Upper lobe of right lung (tissue), 1 donor: ENCODE measurements at places on chromosomes 7 and 10. TPM values are rescaled to one million over a fixed set of nuclear protein-coding genes. Genes with fewer than 3 reads are reported as not detected.

- no peak overlapping the region for H3K27ac ChIP-seq
- DNase-seq, result no peak
- H3K4me3 ChIP-seq, result no peak overlapping the region
- peaks cover 14% of the 10 kb centered on the region for H3K36me3 ChIP-seq
- H3K27me3 ChIP-seq, result no peaks in the 10 kb centered on the region
- H3K4me1 ChIP-seq, result peaks cover 14% of the 10 kb centered on the region
Observed at GRCh38 chr10:13592306-13592705, 5.5 kb downstream of the PRPF18 start.

- H3K27ac ChIP-seq, result no peak overlapping the region
- no peak overlapping the region for H3K4me3 ChIP-seq
- H3K36me3 ChIP-seq, result no peaks in the 10 kb centered on the region
- H3K27me3 ChIP-seq, result no peaks in the 10 kb centered on the region
Observed at GRCh38 chr7:17406738-17407137, 108.3 kb downstream of the AHR start.

DNA sequence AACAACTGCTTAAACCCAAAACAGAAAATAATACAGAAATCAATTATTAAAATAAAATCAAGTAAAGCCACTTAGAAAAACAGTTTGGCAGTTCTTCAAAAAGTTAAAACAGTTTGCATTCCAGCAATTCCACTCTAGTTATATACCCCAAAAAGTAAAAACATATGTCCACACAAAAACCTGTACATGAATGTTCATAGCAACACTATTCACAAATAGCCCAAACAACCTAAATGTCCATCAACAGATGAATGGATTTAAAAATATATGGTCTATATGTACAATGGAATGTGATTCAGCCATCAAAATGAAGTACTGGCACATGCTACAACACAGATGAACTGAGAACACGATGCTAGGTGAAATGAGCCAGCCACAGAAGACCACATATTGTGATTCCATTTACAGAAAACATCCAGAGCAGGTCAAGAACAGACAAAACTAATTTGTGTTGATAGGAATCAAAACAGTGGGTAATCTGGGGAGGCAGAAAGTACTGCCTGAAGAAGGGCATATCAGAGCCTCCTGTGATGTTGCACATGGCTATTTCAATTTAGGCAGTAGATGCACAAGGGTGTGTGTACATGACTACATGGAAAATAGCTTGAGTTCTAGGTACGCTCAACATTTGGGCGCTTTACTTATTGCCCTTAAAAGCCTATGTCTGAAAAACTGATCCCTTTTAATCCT lies 66.3 kb downstream of the CYTH3 start:
- H3K4me3 ChIP-seq, result no peak overlapping the region
- no peaks in the 10 kb centered on the region for H3K27me3 ChIP-seq
- no peaks in the 10 kb centered on the region for H3K4me1 ChIP-seq
- DNase-seq, result no peak
- H3K27ac ChIP-seq, result no peak overlapping the region

GRCh38 chr7:91416155-91416865 lies 152.1 kb downstream of the FZD1 start:
- H3K27ac ChIP-seq, result no peak overlapping the region
- no peak overlapping the region for H3K4me3 ChIP-seq
- H3K36me3 ChIP-seq, result no peaks in the 10 kb centered on the region
- no peaks in the 10 kb centered on the region for H3K27me3 ChIP-seq

DNA sequence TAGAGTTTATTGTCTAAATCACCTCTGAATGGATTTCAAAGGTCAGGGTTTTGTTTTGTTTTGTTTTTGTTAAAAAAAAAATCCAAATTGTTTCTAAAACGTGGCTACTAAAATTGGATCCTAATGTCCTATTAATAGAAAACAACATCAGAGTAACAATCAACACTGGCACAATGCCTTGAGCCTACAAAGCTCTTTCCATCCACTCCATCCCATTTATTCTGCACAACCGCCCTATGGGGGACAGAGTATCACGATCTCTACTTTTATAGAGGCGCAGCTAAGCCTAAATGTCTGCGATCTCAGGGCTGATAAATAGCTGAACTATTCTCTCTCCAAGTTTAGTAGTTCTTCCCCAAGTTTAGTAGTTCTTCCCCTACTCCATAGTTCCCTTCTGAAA lies 78.8 kb downstream of the FGFR2 start:
- no peaks in the 10 kb centered on the region for H3K4me1 ChIP-seq
- no peak for DNase-seq
- peaks cover 6% of the 10 kb centered on the region for H3K36me3 ChIP-seq
- no peak overlapping the region for H3K4me3 ChIP-seq
- H3K27me3 ChIP-seq, result no peaks in the 10 kb centered on the region
- H3K27ac ChIP-seq, result no peak overlapping the region

DNA sequence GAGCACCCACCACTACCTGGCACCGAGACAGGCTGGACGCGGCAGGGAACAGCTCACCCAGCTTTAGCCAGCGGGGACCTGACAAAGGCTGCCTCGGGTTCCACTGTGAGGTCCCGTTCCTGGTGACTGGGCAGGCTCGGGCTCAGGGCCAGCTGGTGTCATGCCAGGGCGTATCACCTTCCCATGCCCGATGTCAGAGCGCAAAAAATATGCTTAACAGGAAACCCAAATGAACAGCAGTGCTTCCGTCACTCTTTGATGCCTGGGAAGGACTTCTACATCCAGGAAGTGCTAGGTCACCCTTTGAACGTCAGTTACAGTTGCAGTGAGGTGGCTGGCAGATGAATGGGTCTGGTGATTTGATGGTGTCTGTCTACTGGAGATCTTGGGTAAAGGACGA lies 106.0 kb downstream of the ADARB2 start:
- no peak overlapping the region for H3K4me3 ChIP-seq
- H3K27ac ChIP-seq, result no peak overlapping the region
- H3K27me3 ChIP-seq, result peaks cover 23% of the 10 kb centered on the region
- DNase-seq, result peak; percentile 55
- no peaks in the 10 kb centered on the region for H3K36me3 ChIP-seq

DNA sequence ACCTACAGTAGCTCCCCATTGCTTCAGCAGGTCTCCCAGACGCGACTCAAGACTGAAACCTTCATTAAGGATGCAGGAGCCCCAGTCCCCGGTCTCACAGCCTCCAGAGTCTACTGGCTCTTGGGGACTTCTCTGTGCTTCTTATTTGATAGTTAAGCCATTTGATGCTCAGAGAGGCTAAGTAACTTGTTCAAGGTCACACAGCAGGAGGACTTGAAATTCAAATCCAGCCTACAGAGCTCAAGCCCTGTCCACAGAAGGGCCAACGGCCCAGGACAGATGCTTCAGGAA lies 21.2 kb upstream of the ZMIZ1 start:
- H3K4me1 ChIP-seq, result peaks cover 32% of the 10 kb centered on the region
- no peak overlapping the region for H3K4me3 ChIP-seq
- H3K27me3 ChIP-seq, result no peaks in the 10 kb centered on the region
- H3K27ac ChIP-seq, result peak overlapping the region; percentile 75

DNA sequence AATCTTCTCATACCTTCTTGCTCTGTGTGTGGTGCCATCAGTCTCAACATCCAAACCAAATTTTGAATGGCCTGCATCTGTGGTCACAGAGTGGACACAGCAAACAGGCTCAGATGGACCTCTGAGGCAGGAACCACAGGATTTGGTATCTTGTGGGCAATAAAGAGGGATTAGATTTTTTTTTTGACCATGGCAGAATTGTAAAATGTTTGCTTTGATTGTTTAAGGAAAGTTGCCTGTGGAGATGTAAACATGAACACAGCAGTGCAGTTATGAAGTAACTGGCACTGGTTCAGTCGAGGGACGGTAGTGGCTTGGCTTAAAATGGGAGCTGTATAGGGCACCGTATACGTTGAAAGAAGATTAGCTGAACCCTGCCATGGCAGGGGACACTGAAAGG lies 464.7 kb downstream of the SH2D4B start:
- H3K4me1 ChIP-seq, result no peaks in the 10 kb centered on the region
- H3K27me3 ChIP-seq, result no peaks in the 10 kb centered on the region
- H3K36me3 ChIP-seq, result no peaks in the 10 kb centered on the region
- H3K27ac ChIP-seq, result no peak overlapping the region

DNA sequence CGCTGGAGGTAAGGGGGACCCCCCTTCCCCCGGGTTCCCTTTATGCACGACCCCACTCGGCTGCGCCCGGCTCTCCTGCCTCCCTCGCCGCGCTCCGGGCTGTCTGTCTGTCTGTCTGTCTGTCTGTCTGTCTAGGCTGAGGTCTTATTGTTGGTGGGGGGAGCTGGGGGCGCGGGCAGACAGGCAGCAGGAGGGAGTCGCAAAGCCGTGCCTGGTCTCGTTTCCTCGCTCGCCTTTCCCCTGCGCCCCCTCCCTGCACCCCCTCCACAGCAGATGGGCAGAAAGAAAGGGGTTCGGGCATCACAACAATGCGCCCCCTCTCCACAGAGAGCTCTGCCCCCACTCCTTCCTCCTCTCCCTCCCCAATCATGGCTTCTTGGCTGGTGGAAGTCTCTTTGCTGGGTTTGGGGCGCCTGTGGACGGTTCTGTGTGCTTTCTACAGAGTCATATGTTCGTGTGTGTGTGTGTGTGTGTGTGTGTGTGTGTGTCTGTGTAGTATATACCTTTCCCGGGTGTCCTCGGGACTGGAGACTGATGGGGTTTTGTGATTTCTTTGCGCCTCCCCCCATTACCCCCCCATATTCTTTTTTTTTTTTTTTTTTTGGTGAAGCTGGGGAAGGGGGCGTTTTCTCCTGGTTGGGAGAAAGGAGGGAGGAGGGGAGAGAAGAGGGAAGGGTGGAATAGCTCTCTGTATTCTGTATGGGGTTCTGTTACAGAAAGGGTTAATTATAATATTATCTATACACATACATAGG lies 1.9 kb downstream of the AUTS2 start:
- H3K36me3 ChIP-seq, result no peaks in the 10 kb centered on the region
- peaks cover 22% of the 10 kb centered on the region for H3K4me1 ChIP-seq
- DNase-seq, result peak; percentile 59
- peak overlapping the region; percentile 70 for H3K4me3 ChIP-seq
- no peaks in the 10 kb centered on the region for H3K27me3 ChIP-seq
- no peak overlapping the region for H3K27ac ChIP-seq

DNA sequence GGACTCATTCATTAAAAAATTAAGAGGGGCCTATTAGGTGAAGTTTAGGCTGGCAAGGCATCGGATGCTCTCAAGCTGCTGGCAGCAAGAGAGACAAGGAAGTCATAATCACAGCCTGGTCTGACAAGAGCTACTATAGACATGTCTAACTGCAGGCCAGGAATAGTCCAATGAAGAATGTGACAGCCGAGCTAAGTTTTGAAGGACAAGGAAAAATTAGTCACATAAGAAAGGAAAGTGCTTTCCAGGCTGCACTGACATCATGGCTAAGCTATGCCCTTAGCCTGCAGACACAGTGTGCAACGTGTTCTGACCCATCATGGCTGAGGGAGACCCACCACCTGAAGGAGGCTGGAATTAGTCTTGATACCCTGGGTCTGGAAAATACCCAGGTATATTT lies 281.1 kb downstream of the PLXNA4 start:
- H3K27ac ChIP-seq, result no peak overlapping the region
- no peak overlapping the region for H3K4me3 ChIP-seq
- no peak for DNase-seq
- no peaks in the 10 kb centered on the region for H3K4me1 ChIP-seq

- peaks cover 27% of the 10 kb centered on the region for H3K36me3 ChIP-seq
- peaks cover 22% of the 10 kb centered on the region for H3K4me1 ChIP-seq
- H3K27ac ChIP-seq, result no peak overlapping the region
- H3K4me3 ChIP-seq, result no peak overlapping the region
- H3K27me3 ChIP-seq, result no peaks in the 10 kb centered on the region
- no peak for DNase-seq
Observed at GRCh38 chr10:100993986-100994708, 5.5 kb upstream of the LZTS2 start.

DNA sequence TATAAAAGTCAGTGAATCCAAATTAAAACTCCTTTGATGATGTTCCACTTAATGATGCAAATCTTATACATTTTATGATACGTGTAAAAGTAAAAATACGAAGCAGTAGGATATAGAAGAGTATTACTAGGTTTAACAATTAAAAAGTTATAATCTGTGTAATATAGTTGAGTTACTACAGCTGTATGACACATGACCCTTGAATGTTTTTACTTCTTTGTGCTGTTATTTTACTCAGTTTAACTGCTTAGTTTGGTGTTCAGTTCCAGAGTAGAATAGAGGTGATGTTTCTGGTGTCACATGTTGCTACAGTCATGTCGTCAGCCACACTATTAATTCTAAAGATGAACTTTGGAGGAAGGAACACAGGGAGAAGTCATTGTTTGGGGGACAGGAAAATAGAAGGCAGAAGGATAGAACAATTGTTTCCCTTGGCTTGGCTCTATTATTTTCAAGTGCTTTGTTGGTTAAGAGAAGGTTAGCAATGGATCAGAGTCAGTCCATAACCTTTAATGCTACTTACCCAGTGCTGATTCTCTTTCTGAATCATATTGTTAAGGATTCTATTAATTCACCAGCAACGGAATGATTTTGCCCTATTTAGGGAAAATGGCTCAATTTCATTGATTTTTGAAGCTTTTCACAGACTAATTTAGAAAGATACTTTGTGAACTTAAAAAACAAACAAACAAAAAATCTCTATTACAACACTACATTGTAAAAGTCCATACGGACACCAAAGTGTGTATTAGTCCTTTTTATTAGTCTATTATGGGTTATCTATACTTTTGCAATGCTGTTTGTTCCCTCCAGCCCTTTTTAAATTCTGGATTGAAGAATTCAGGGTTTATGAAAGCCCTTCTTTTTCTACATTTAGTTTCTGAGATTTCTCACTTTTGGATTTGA lies 73.4 kb downstream of the CPED1 start:
- H3K27ac ChIP-seq, result no peak overlapping the region
- no peak overlapping the region for H3K4me3 ChIP-seq
- no peaks in the 10 kb centered on the region for H3K4me1 ChIP-seq
- no peaks in the 10 kb centered on the region for H3K27me3 ChIP-seq

GRCh38 chr7:82530361-82530760 lies 86.8 kb upstream of the CACNA2D1 start:
- no peaks in the 10 kb centered on the region for H3K36me3 ChIP-seq
- no peaks in the 10 kb centered on the region for H3K27me3 ChIP-seq
- H3K4me3 ChIP-seq, result no peak overlapping the region
- no peak for DNase-seq

DNA sequence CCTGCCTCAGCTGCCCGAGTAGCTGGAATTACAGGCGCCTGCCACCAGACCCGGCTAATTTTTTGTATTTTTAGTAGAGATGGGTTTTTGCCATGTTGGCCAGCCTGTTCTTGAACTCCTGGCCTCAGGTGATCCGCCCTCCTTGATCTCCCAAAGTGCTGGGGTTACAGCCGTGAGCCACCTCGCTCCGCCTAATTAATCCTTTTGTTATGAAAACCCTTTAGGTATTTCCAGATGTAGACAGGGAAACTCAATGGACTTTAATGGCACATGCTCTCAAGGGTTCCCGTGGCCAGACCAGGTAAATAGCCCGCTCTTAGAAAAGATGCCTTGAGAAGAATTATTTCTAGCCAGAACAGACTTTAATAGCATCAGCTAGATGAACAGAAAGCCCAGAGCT lies 19.7 kb upstream of the EXOC4 start:
- no peak overlapping the region for H3K27ac ChIP-seq
- no peaks in the 10 kb centered on the region for H3K36me3 ChIP-seq
- no peaks in the 10 kb centered on the region for H3K27me3 ChIP-seq
- no peak overlapping the region for H3K4me3 ChIP-seq

Gene POLR2J2
- total RNA-seq, result 14.1 TPM

Gene ITPRID1
- total RNA-seq, result not detected

Gene PARD3
- total RNA-seq, result 38.5 TPM

Gene NODAL
- not detected for total RNA-seq

Gene MYO3A
- 0.06 TPM for total RNA-seq

Gene CRTAC1
- 128 TPM for total RNA-seq

Gene ADAM12
- 0.98 TPM for total RNA-seq

Gene VSTM4
- 19.5 TPM for total RNA-seq

Gene MAPK8
- 42.3 TPM for total RNA-seq

Gene PTTG1IP2
- not detected for total RNA-seq

Gene VWC2
- total RNA-seq, result 0.23 TPM
